ENCODE measurements at places on chromosomes 3 and 15. TPM values are rescaled to one million over a fixed set of nuclear protein-coding genes. Genes with fewer than 3 reads are reported as not detected.

CYP1A2 gene
- not detected for polyA plus RNA-seq

CD200 gene
- polyA plus RNA-seq = 1.00 TPM

STRC gene
- polyA plus RNA-seq = not detected

AGTR1 gene
- not detected for polyA plus RNA-seq

PCSK6 gene
- polyA plus RNA-seq = 0.24 TPM

CIP2A gene
- polyA plus RNA-seq = 1.9 TPM

PLAAT1 gene
- not detected for polyA plus RNA-seq

LRRC3B gene
- polyA plus RNA-seq = not detected

ALDH1A3 gene
- not detected for polyA plus RNA-seq

ADCY5 gene
- 0.11 TPM for polyA plus RNA-seq

CHDH gene
- not detected for polyA plus RNA-seq

MB21D2 gene
- polyA plus RNA-seq = 17.1 TPM

GOLGA8K gene
- not detected for polyA plus RNA-seq

GASK1A gene
- polyA plus RNA-seq = not detected

SENP8 gene
- polyA plus RNA-seq = 0.69 TPM

MDFIC2 gene
- polyA plus RNA-seq = not detected

TMEM207 gene
- not detected for polyA plus RNA-seq

PPARG gene
- polyA plus RNA-seq = 0.29 TPM

UTS2B gene
- not detected for polyA plus RNA-seq

AMIGO3 gene
- polyA plus RNA-seq = not detected

CXCR6 gene
- 13.6 TPM for polyA plus RNA-seq

ETV5 gene
- not detected for polyA plus RNA-seq

PLOD2 gene
- polyA plus RNA-seq = not detected

PLSCR5 gene
- not detected for polyA plus RNA-seq

ADGRG7 gene
- polyA plus RNA-seq = not detected

MCF2L2 gene
- polyA plus RNA-seq = 3.7 TPM

COL6A5 gene
- not detected for polyA plus RNA-seq

ALDH1L1 gene
- polyA plus RNA-seq = not detected

NEK10 gene
- not detected for polyA plus RNA-seq

FRMD4B gene
- polyA plus RNA-seq = 12.1 TPM

CYP8B1 gene
- not detected for polyA plus RNA-seq

CYP1A1 gene
- not detected for polyA plus RNA-seq

ZDHHC19 gene
- polyA plus RNA-seq = not detected

TTLL13 gene
- polyA plus RNA-seq = not detected

CHAC1 gene
- 0.43 TPM for polyA plus RNA-seq

ECE2 gene
- polyA plus RNA-seq = not detected

TRIM42 gene
- polyA plus RNA-seq = not detected

NMNAT3 gene
- 1.8 TPM for polyA plus RNA-seq

RBPMS2 gene
- polyA plus RNA-seq = not detected

IL17RD gene
- polyA plus RNA-seq = not detected

CLRN1 gene
- not detected for polyA plus RNA-seq

TMEM266 gene
- polyA plus RNA-seq = not detected

TTLL3 gene
- polyA plus RNA-seq = 3.0 TPM

GHSR gene
- polyA plus RNA-seq = not detected

GABRA5 gene
- not detected for polyA plus RNA-seq

PARP9 gene
- 43.4 TPM for polyA plus RNA-seq

NR1D2 gene
- 70.5 TPM for polyA plus RNA-seq

Measured in CD4-positive, alpha-beta memory T cell (primary cell).